Fibroblast of lung (primary cell): ENCODE measurements at places on chromosomes 13 and 19.

GRCh38 chr19:7762719-7763293, at the start of gene CLEC4M:
CLEC4M (plus strand) TSS chr19:7763243; CDS start chr19:7763267, 24 bp downstream.
- no peak for DNase-seq

DNA sequence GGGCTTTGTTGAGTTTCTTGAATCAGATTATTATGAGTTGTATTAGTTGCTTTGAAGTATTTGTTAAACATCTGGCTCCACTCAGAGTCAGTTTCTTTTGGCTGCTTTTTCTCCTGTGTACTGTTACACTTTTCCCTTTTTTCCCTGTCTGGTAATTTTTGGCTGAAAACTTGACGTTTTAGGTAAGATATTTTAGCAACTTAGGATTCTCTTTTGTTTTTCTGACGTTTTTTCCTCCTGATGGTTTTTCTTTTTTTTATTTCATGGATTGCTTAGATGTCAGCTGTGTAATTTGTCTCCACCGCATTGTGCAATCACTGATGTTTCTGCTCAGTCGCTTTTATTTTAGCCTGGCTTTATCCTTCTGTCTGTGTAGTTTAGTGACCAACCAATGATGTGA, 20.7 kb downstream of the RFC3 start:
- DNase-seq = peak; percentile 2

DNA sequence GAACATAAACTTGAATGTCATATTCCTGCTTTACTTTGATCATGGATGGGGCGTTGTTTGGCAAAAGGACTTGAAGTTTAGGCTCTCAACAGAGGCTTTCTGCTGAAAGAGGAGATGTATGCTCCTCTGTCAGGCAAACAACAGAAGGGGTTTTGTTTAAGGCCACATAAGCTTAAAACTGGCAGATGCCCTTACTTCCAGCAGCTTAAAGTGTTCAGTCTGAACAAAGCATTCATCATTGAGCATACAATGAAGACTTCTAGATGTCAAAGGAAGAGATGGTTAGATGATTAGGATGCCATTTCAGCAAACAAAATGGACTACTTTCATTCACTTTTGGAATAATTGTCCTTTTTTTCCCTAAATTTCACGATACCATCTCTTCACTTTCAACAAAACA, 484.5 kb downstream of the SLITRK6 start:
- DNase-seq = no peak

- DNase-seq = peak; percentile 10
Measured at GRCh38 chr19:10344780-10345179, 5.4 kb upstream of the ICAM3 start.

GRCh38 chr19:5200844-5201243, 139.8 kb downstream of the PTPRS start:
- no peak for DNase-seq

GRCh38 chr19:2731181-2731995, 8.4 kb downstream of the SLC39A3 start:
- no peak for DNase-seq

- no peak for DNase-seq
Measured at GRCh38 chr19:47406711-47407416, 12.5 kb downstream of the MEIS3 start.
